ENCODE measurements at places on chromosomes 13 and 19.

GRCh38 chr19:14616407-14616806, 33.5 kb downstream of the CLEC17A start:
- no peak for DNase-seq

DNA sequence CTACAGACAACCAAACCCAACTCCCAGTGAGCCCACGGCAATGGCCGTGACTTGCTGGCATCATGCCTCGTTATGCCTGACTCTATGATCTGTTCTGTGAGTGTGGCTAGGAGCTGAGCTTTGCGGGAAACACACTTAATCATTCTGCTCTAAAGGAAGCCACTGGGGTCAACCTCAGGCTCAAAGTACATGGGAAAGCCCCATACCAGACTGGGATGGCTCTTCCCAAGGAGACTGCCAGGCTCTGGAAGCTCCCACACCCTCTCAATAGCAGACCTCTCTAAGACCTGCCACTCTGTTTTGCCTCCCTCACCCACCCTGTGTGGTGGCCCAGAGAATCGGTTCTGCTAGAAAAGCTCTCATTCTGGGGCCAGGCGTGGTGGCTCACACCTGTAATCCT, 2.2 kb downstream of the PEPD start:
- DNase-seq: no peak

GRCh38 chr19:2053601-2054389, 2.8 kb upstream of the MKNK2 start:
- DNase-seq: no peak

DNA sequence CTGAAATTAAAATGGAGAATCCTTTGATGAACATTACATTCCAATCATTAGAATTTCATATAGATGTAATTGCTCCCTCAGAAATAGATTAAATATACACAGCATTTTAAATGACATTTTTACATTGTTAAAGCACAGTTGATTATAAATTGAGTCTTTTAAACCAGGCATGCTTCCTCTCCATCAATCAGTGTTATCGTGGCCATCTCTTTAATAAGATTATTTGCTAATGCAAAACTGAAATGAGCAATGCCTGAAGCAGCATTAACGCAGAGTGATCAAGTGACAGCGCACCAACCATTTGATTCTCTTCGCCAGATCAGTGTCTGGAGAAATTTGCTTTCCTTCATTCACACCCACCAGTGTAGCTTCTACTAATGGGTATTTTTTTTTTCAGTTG, 259.8 kb downstream of the OXGR1 start:
- no peak for DNase-seq

GRCh38 chr13:103656311-103656710, 590.1 kb upstream of the SLC10A2 start:
- no peak for DNase-seq

DNA sequence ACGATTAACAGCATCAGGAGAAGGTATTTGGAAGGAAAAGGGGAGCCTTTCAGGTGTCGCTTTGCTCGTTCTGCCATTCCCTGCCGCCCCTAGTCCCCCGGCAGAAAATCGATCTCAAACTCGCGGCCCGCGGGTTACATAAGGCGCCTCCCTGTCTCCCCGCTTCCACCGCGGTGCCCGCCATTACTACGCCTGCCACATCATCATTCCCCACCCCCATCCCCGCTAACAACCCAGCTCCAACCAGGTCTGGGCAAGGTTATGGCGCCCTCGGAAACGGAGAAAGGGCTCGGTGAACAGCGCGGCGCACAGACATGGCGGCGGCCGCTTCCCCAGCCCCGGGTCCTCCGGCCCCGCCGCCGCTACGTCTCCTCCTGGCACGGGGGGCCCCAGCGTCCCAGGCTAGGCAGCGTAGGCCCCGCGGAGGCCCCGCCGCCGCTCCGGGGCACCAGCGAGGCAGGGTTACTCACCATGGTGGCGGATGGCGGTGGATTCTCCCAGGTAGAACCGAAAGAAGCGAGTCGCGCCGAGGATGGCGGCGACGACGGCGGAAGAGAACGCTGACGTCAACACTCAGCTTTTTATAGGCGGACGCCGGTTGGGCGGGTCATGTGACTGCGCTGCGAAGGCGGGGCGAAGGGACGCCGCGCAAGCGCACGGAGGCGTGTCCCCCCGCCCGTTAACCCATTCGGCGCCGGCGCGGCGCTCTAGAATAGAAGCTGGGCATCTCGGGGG, at the start of gene EEF2:
TSS of gene EEF2 (minus strand) at position 556 of the 735 bp plus-strand sequence. CDS start at position 473, 83 bp downstream.
- DNase-seq: peak; percentile 84

DNA sequence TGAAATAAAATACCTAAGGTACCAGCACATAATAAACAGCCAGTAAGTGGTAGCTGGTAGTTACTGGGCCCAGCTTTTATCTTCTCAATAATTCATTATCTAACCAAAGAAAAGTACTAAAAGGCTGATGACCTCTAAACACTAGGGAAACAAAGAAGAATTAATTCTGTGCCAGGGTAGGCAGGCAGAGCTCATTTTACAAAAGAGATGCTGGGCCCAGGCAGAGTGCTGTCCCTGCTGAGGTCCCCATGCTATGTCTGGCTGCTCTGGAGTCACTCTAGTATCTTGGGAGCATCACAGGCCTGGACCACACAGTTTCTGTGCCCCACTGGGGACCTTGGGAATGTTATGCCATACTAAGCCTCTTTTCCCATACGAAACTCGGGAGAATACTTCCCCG, 18.2 kb downstream of the ZNF507 start:
- no peak for DNase-seq

GRCh38 chr13:112246731-112247470, 129.3 kb upstream of the SPACA7 start:
- DNase-seq: no peak

DNA sequence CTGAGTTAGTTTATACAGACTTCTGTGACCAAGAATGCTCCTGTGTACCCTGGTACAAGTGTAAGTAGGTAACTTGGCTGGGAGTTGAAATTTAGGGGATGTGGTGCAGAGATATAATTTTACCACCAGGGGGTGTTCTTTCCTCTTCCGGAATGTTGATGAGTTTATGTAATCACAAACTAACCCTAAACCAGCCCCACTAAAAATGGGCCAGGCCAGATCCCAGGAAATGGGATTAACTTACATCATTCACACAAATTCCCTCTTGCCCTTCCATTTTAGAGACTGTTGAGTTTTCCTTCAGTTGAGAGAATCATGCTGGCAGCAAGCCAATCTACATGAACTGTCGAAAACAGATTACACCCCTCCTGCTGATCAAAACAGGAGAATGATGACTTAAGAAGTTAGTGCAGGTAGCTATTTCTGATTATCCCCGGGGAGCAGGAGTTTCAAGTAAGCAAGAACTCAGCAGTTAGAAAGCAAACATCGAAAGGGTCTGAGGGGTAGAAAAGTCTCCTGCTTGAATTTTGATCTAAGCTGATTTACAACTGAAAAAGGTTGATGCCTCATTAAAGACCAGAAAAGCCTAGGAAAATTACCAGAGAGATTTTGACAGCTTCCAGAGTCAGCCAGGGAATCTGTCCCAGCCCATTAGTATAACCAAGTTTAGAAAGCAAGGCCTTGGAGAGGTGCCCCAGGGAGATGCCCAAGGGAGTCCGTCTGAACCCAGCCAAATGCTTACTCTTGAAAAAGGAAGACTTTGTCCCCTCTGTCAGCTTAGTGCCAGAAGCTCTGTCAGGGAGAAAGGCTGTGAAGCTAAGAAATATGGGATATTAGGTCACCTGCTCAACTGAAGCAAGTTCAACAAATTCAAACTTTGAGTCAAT, 32.3 kb upstream of the MED4 start:
- peak; percentile 61 for DNase-seq
